ENCODE measurements at places on chromosomes 11 and 22.

DNA sequence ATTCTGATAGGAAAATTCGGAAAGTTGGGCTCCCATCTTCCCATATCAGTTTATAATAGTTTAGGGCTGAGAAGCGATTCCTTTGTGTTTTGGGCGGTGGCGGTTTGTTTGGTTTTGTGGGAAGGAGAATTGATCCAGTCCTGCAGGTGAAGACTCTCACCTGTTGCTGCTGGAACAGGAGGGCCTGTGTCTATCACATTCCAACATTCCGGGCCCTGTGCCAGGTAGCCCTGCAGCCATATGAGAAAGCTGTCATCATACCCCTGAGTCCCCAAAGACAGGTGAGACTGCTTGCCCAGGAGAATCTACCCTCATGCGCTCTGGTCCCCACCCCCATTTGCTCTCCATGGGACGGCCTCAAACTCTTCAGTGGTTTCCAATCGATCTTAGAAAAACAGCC, 62.1 kb downstream of the TRAF6 start:
- no peak for DNase-seq

DNA sequence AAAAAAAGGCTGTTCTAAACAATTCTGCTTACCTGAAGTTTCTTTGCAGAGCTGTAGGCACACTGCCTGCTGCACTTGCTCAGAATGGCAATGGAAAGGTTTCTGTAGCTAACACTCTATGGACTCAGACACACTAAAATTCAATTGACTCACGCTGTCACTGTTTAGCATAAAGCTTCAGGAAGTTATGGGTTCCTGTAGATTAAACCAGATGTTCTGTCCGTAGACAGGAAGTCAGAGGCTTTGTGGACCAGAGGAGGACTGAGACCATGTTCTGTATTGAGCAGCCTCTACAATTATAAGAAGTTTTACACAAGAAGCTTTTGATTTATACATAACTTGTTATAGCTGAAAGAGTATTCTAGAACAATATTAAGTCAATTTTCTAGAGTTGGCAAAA, 70.4 kb downstream of the GLYATL1 start:
- DNase-seq = no peak

- DNase-seq = no peak
These were observed 2.1 kb upstream of the OR52D1 start for GRCh38 chr11:5486421-5486820.

- DNase-seq = no peak
These were observed 67.2 kb downstream of the EFCAB6 start for GRCh38 chr22:43744700-43745410.

DNA sequence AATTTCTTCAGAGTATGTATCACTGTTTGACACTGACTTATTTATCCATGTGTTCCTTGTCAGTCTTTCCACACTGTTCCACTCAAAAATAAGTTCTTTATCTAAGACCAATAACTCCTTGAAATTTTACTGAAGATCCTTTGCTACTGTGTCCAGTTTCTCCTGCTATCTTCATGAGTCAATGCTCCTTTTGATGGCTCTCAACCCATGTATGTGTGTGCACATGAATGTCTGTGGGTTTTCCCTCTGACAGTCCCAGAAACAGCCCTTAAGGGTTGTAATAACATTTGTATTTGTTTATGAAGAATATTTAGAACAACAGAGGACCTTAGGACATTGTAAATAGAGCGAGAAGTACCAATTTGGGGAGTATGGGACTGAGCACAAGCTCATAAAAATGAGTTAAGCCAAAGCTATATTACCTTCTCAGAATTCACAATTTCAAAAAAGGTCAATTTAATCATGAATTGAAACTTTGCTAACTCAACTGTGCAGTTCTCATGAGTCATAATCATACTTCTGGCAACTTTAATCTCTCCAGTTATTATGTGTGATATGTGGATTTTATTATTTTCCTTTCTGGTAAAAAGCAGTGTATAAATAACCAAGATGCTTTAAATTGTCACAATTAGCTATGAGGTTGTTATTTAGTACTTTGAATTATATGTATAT, 533.6 kb downstream of the CNTN5 start:
- DNase-seq = no peak

DNA sequence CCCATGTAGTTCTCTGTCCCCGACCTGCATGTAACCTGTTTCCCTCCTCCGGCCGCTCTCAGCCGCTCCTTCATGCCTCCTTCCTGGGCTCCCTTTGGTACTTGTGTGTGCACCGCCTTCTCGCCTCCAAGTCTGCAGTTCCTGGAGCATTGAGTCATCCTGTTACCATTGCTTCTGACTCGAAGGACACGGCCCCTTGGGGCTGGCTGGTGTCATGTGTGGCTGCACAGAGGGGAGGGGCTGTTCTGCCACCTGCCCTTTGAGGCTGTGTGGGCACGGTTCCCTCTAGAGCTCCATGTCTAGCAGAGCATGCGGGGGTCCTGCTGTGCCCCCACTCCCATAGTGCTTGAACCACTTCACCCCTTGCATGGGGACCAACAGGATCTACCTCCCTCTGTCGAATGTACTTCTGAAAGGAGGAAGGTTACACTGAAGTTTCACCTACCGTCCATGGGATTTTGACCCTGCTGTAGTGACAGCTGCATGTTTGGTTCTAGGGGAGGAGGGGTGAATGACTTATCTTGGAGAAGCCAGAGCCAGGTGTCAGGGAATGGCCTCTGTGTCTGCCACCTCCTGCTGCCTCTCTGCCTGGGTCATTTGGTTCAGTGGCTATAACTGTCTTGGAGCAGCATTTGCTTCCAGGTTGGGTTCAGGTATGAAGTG, 39.6 kb downstream of the BCR start:
- no peak for DNase-seq

GRCh38 chr11:6203327-6203726, 2.0 kb upstream of the C11orf42 start:
- no peak for DNase-seq

DNA sequence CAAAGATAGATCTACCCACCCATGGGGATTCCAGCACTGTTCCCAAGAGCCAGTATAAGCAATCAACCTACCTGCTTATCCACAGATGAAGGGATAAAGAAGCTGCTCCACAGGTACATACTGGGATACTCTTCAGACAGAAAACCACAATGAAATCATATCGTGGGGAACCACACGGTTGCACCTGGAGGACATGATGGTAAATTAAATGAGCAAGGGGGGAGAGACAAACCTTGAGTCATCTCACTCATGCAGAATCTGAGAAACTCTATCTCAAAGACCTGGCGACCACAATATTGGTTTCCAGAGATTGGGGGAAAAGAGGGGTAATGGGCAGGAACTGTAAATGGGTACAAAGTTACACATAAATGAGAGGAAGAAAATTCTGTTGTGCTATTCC, 14.5 kb downstream of the RGL4 start:
- no peak for DNase-seq

DNA sequence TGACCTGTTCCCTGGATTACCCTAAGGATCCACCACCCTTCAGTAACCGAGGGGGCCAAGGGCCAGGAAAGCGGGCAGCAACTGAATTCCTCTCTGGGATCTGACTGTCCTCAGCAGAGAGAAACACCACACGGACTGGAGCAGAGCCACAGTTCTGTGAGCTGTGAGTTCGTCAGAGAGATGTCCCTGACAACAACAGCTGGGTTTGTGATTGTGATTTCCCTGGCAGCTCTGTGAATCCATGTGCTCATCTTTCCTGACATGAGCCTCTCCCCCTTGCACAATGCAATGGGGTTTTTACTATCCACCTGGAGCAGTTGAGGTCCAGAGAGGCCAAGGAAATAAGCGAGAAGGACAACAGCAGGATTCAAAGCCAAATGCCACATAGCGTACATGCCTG, 69.4 kb upstream of the AMPD3 start:
- DNase-seq = no peak

DNA sequence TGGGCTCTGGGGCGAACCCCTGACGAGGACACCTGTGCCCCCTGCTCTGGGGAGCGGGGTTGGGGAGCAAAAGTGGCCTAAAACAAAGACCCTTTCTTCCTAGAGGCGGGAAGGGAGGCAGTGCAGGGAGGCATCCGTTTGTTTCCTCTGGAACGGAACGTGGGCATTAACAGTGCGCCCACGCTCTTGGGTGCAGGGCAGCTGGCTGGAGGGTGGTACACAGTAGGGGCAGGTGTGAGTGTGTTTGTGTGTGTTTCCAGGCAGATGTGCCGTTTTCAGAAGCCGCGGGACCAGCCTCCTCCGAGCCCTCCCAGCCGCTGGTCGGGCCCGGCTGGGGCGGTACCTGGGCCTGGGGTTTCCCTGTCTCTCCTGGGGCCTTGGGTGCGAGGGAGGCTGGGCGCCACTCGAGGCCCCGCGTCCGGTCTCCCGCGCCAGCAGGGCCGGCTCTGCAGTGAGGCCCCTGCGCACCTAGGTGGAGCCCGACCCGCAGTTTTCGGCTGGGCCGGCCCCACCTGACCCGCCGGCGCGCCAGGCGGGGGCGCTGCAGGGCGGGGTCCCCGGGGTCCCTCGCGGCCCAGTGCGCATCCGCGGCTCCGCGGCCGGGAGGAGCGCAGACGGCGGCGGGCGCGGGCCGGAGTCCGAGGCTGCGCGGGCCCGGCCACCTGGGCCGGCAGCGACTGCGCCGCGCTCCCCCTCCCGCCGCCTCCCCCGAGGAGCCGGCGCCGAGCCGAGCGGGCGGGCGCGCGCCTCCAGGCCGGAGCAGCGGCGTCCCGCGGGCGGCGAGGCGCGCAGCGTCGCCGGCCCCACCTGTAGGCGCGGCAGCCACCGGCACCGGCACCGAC, 1252.7 kb downstream of the BRD1 start:
- peak; percentile 79 for DNase-seq

- DNase-seq = no peak
These were observed 234.0 kb upstream of the ZC3H12C start for GRCh38 chr11:109859045-109859724.

GRCh38 chr11:7332451-7332850, 80.7 kb downstream of the SYT9 start:
- no peak for DNase-seq
